ENCODE measurements at places on chromosomes 1 and 21. TPM values are rescaled to one million over a fixed set of nuclear protein-coding genes. Genes with fewer than 3 reads are reported as not detected.
A peak's percentile ranks its signal among the peaks of the same experiment; 100 is the strongest.

DNA sequence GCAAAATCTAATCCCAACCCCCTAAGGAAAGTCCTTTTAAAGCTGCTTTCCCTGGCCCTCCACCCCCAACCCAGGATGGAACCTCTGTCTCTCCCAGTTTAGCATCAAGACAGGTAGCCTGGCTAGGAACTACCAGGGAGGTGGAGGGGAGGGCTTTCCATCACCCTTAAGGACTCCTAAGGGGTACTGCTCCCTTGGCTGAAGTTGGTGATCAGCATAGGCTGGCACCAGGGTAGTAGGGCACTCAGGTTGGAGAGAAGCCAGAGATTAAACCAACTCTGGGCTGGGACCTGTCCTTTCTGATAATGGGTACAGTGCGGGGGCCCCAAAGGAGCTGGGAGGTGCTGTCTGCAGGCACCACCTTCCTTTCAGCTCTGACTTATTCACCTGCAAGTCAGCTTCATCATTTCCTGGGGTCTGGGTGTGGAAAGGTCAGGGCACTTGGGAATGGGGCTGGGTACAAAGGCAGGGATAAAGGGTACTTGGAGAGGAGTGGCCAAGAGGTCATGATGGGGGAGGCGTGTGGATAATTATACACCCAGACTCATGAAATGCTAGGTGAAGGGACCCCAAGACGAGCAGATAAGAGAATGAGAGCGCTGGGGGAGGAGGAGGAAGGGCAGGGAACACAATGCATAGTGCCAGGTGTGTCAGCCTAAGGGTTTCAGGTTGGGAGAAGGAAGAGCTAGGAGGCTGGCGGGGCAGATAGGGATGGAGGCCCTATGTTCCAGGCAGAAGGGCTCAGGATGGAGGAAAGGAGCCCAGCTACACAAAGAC lies 1.2 kb downstream of the ARHGEF2 start:
- peak overlapping the region; percentile 92 for H3K27ac ChIP-seq
- H3K4me3 ChIP-seq = peak overlapping the region; percentile 80
- no peak for DNase-seq
- no peaks in the 10 kb centered on the region for H3K36me3 ChIP-seq
- no peaks in the 10 kb centered on the region for H3K27me3 ChIP-seq

GRCh38 chr1:214310777-214311690 lies 30.1 kb downstream of the SMYD2 start:
- no peak for DNase-seq
- H3K36me3 ChIP-seq = no peaks in the 10 kb centered on the region
- H3K27me3 ChIP-seq = no peaks in the 10 kb centered on the region
- H3K4me3 ChIP-seq = no peak overlapping the region

The HAO2 gene
- total RNA-seq = 377 TPM

The RIPPLY3 gene
- 0.08 TPM for total RNA-seq

DNA sequence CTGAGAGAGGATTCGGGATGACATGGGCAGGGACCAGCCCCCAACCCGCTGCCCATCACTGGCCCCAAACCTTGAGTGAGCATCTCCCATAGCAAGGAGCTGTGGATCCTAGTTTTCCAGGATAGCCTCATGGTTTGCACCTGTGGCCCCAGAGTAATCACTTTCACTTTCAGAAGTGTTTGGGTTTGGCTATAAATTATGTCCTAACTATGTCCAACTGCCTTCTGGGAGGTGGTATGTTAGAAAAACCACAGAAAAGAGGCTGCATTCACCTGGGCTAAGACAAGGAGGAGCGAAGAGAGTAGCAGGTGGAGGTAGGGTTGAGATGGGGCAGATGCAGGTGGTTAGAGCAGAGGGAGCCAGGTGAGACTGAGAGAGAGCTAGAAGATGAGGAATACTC lies 19.4 kb upstream of the CLIC6 start:
- no peaks in the 10 kb centered on the region for H3K36me3 ChIP-seq
- H3K27me3 ChIP-seq = peaks cover 4% of the 10 kb centered on the region
- H3K27ac ChIP-seq = no peak overlapping the region
- H3K4me1 ChIP-seq = no peaks in the 10 kb centered on the region

DNA sequence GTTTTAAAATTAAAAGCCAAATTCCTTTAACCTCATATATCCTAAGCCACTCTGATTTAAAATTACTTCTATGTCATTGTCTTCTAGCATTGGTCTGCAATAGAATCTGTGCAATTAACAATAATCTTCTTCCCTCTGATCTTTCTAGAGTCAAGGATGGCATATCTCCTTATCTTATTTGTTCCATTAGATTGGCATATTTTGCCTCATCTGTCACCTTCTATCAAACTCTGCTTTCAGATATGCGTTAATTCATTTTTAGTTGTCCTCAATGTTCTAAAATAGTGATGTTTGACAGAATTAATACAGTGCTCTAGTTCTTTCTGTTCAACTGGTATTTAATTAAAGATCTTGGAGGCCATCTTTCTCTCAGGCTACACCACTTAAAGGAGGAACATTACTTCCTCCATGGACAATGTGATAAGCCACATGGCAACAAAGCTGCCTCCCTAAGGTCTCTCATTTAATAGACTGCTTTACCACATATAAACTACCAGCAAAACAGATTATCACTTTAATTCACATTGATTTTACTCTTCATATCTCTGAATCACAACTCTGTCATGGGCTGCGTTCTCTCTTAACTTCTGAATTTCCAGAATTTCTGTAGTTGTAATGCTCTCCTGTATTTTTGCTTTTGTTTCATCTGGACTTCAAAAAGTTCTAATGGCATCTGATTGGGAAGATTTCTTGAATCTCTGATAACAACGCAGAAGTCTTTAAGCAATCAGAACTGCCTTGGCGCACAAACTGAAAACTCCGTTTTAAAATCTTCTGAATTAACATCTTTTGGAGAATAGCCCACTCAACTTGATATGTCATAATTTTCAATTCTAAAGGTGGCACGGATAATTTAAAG lies 2.8 kb downstream of the NRIP1 start:
- DNase-seq = no peak
- no peaks in the 10 kb centered on the region for H3K27me3 ChIP-seq
- peak overlapping the region; percentile 7 for H3K4me3 ChIP-seq
- H3K4me1 ChIP-seq = peaks cover 52% of the 10 kb centered on the region
- no peaks in the 10 kb centered on the region for H3K36me3 ChIP-seq

- H3K4me3 ChIP-seq = no peak overlapping the region
- H3K4me1 ChIP-seq = no peaks in the 10 kb centered on the region
- H3K27ac ChIP-seq = no peak overlapping the region
- no peaks in the 10 kb centered on the region for H3K27me3 ChIP-seq
- H3K36me3 ChIP-seq = no peaks in the 10 kb centered on the region
- DNase-seq = no peak
Measured at GRCh38 chr1:186983327-186983726, 154.6 kb downstream of the PLA2G4A start.

DNA sequence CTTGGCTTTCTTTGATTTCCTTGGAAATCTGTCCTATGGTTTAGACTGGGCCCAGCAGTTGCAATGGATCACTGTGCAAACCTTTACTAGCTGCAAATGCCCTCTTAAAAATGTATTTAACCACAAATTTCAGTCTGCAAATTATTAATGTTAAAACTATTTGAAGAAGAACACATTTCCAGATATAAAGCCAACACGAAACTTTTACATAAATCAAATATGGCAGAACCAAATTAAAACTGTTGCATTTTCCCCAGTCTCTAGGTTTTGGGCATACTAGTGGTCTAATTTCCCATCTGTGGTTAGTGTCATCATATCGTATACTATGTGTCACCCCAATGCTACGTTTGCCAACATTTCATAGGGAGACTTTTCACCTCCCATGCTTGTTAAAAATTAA lies 52.3 kb downstream of the HMCN1 start:
- no peak overlapping the region for H3K4me3 ChIP-seq
- no peaks in the 10 kb centered on the region for H3K36me3 ChIP-seq
- no peaks in the 10 kb centered on the region for H3K27me3 ChIP-seq
- no peak overlapping the region for H3K27ac ChIP-seq

GRCh38 chr1:230807561-230808280 lies 60.5 kb downstream of the CAPN9 start:
- H3K4me3 ChIP-seq = no peak overlapping the region
- no peak for DNase-seq
- H3K36me3 ChIP-seq = no peaks in the 10 kb centered on the region
- no peaks in the 10 kb centered on the region for H3K4me1 ChIP-seq
- no peaks in the 10 kb centered on the region for H3K27me3 ChIP-seq

- no peaks in the 10 kb centered on the region for H3K27me3 ChIP-seq
- no peak overlapping the region for H3K27ac ChIP-seq
- no peak overlapping the region for H3K4me3 ChIP-seq
- DNase-seq = no peak
Measured at GRCh38 chr1:110481968-110482623, 31.1 kb downstream of the PROK1 start.

GRCh38 chr1:193448682-193449461 lies 262.5 kb upstream of the B3GALT2 start:
- H3K4me1 ChIP-seq = no peaks in the 10 kb centered on the region
- H3K36me3 ChIP-seq = no peaks in the 10 kb centered on the region
- DNase-seq = no peak
- no peak overlapping the region for H3K27ac ChIP-seq
- H3K4me3 ChIP-seq = no peak overlapping the region

DNA sequence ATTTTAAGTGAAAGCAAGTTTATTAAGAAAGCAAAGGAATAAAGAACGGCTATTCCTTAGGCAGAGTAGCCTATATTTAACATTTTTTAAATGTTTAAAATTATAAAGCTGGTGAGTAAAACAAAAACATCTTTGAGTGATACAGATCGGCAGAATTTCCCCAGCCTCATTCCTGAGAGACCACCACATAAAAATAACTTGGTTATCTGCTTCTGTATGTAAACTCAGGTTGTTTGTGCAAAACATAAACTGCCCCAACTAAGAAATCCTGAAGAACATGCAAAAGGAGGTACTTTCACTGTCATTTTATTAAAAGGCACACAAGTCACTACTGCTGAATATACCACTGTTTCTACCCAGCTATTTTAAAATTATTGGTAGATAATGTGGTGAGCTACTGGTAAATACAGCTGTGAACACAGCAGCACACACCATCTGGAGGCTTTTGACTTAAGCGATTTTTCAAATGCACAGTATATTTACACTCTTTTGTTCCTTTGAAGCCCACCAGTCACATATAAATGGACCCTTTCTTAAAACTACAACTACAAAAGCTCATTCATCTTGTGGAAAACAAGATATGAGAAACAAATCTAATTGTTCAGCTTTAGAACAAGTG lies 119.3 kb downstream of the RERE start:
- H3K4me1 ChIP-seq = peaks cover 2% of the 10 kb centered on the region
- no peak for DNase-seq
- no peaks in the 10 kb centered on the region for H3K27me3 ChIP-seq
- no peaks in the 10 kb centered on the region for H3K36me3 ChIP-seq

DNA sequence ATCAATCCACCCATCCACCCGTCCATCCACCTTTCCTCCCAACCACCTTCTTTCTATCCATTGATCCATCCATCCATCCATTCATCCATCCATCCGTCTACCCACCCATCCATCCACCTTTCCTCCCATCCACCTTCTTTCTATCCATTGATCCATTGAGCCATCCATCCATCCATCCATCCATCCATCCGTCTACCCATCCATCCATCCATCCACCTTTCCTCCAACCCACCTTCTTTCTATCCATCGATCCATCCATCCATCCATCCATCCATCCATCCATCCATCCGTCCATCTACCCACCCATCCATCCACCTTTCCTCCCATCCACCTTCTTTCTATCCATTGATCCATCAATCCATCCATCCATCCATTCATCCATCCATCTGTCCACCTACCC lies 5.1 kb upstream of the EDN2 start:
- no peaks in the 10 kb centered on the region for H3K36me3 ChIP-seq
- no peaks in the 10 kb centered on the region for H3K27me3 ChIP-seq
- DNase-seq = no peak
- H3K4me3 ChIP-seq = no peak overlapping the region
- H3K4me1 ChIP-seq = peaks cover 6% of the 10 kb centered on the region

DNA sequence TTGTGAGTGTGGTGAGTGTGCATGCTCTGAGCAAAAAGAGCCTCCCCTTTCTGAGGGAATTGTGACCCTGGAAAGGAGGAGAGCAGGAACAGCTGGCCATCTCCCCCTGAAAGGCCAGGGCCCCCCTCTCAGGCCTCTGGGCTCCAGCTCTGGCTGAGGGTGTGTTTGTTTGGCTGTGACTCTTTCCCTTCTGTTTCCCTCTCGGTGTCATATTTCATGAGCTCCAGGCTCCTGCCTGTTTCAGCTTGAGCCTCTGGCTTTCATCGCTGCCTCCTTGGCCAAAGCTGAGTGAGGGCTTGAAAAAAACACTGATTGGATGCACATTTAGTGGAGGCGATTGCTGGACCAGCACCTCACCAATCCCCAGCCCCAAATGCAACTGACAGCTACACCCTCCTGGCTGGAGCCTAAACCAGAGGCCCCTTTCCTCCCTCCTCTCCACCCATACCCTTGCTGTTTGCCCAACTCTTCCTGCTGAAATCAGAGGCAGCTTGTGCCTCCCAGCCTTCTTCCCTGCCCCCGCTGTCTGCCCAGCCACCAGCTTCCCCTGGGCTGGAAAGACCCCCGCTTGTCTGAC lies 64.1 kb downstream of the DDR2 start:
- no peak overlapping the region for H3K27ac ChIP-seq
- DNase-seq = peak; percentile 42
- H3K27me3 ChIP-seq = no peaks in the 10 kb centered on the region
- no peaks in the 10 kb centered on the region for H3K4me1 ChIP-seq
- H3K36me3 ChIP-seq = no peaks in the 10 kb centered on the region

GRCh38 chr1:168304865-168305264 lies 24.2 kb downstream of the TBX19 start:
- H3K27me3 ChIP-seq = no peaks in the 10 kb centered on the region
- H3K27ac ChIP-seq = no peak overlapping the region
- no peaks in the 10 kb centered on the region for H3K4me1 ChIP-seq
- H3K4me3 ChIP-seq = no peak overlapping the region
- H3K36me3 ChIP-seq = no peaks in the 10 kb centered on the region

GRCh38 chr1:89523572-89524368 lies 859 bp upstream of the LRRC8B start:
- H3K36me3 ChIP-seq = no peaks in the 10 kb centered on the region
- H3K27me3 ChIP-seq = no peaks in the 10 kb centered on the region
- H3K27ac ChIP-seq = peak overlapping the region; percentile 91
- peak overlapping the region; percentile 94 for H3K4me3 ChIP-seq
- DNase-seq = no peak

GRCh38 chr1:33460144-33460543 lies 12.3 kb upstream of the ZSCAN20 start:
- no peaks in the 10 kb centered on the region for H3K4me1 ChIP-seq
- H3K27ac ChIP-seq = no peak overlapping the region
- DNase-seq = no peak
- H3K36me3 ChIP-seq = no peaks in the 10 kb centered on the region
- H3K27me3 ChIP-seq = no peaks in the 10 kb centered on the region

The PDE4DIP gene
- 7.3 TPM for total RNA-seq

- H3K27me3 ChIP-seq = no peaks in the 10 kb centered on the region
- H3K4me3 ChIP-seq = peak overlapping the region; percentile 39
- peak; percentile 67 for DNase-seq
- peak overlapping the region; percentile 96 for H3K27ac ChIP-seq
Measured at GRCh38 chr1:43549921-43550597, 19.4 kb downstream of the PTPRF start.

GRCh38 chr1:179052776-179053175 lies 27.1 kb downstream of the FAM20B start:
- H3K4me3 ChIP-seq = no peak overlapping the region
- no peak overlapping the region for H3K27ac ChIP-seq
- no peaks in the 10 kb centered on the region for H3K36me3 ChIP-seq
- H3K27me3 ChIP-seq = no peaks in the 10 kb centered on the region
- H3K4me1 ChIP-seq = no peaks in the 10 kb centered on the region

GRCh38 chr1:147216124-147216523 lies 9.0 kb downstream of the FMO5 start:
- H3K27me3 ChIP-seq = no peaks in the 10 kb centered on the region
- no peak for DNase-seq
- peaks cover 50% of the 10 kb centered on the region for H3K4me1 ChIP-seq
- H3K4me3 ChIP-seq = no peak overlapping the region

The SPRR4 gene
- total RNA-seq = not detected

- no peak overlapping the region for H3K4me3 ChIP-seq
- H3K27me3 ChIP-seq = no peaks in the 10 kb centered on the region
- no peaks in the 10 kb centered on the region for H3K36me3 ChIP-seq
- peaks cover 34% of the 10 kb centered on the region for H3K4me1 ChIP-seq
Measured at GRCh38 chr1:100482748-100483147, 55.2 kb upstream of the GPR88 start.

The SH2D1B gene
- total RNA-seq = 0.33 TPM
